ENCODE measurements at places on chromosomes 5 and 9. TPM values are rescaled to one million over a fixed set of nuclear protein-coding genes. Genes with fewer than 3 reads are reported as not detected.

- peaks cover 49% of the 10 kb centered on the region for H3K4me1 ChIP-seq
- H3K27ac ChIP-seq, result no peak overlapping the region
- DNase-seq, result no peak
- H3K36me3 ChIP-seq, result no peaks in the 10 kb centered on the region
Measured at GRCh38 chr5:68378204-68378820, 162.8 kb downstream of the PIK3R1 start.

- no peaks in the 10 kb centered on the region for H3K36me3 ChIP-seq
- no peak overlapping the region for H3K4me3 ChIP-seq
- H3K4me1 ChIP-seq, result no peaks in the 10 kb centered on the region
- no peaks in the 10 kb centered on the region for H3K27me3 ChIP-seq
Measured at GRCh38 chr9:95143591-95144561, 173.6 kb downstream of the FANCC start.

GRCh38 chr9:2419347-2419746 is 202.2 kb upstream of the VLDLR start:
- no peak overlapping the region for H3K27ac ChIP-seq
- H3K36me3 ChIP-seq, result no peaks in the 10 kb centered on the region
- H3K4me3 ChIP-seq, result no peak overlapping the region
- DNase-seq, result no peak
- peaks cover 15% of the 10 kb centered on the region for H3K4me1 ChIP-seq

DNA sequence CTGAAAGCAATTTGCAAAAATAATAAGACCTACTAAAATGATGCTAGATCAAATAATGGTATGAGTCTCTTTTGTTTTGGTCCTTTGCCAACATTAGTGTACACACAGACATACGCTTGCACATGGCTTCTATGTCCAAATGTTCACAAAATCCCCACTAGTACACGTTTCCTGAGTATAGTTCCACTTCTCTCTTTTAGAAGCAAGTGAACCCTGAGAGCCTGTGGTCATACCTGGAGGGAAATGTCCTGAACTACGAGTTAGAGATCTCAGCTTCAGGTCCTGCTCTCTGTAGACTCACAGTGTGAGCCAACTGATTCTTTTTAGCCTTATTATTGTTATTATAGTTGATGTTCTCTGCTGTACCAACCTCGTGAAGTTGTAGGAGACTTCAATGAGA is 47.3 kb upstream of the ACTBL2 start:
- DNase-seq, result no peak
- no peaks in the 10 kb centered on the region for H3K36me3 ChIP-seq
- no peaks in the 10 kb centered on the region for H3K4me1 ChIP-seq
- no peak overlapping the region for H3K4me3 ChIP-seq

- H3K27me3 ChIP-seq, result no peaks in the 10 kb centered on the region
- no peaks in the 10 kb centered on the region for H3K36me3 ChIP-seq
- DNase-seq, result no peak
- peak overlapping the region; percentile 85 for H3K27ac ChIP-seq
- H3K4me1 ChIP-seq, result peaks cover 47% of the 10 kb centered on the region
Measured at GRCh38 chr5:151086905-151087360, 6.1 kb upstream of the TNIP1 start.

GRCh38 chr5:54066433-54066832 is 243.9 kb downstream of the ARL15 start:
- H3K4me3 ChIP-seq, result no peak overlapping the region
- H3K27me3 ChIP-seq, result no peaks in the 10 kb centered on the region
- no peak overlapping the region for H3K27ac ChIP-seq
- no peak for DNase-seq
- peaks cover 4% of the 10 kb centered on the region for H3K36me3 ChIP-seq

The KCNV2 gene
- not detected for total RNA-seq

The SPATA31E1 gene
- total RNA-seq, result not detected

The HEXB gene
- total RNA-seq, result 52.6 TPM

The SLC34A3 gene
- 0.11 TPM for total RNA-seq

The RFX3 gene
- 3.4 TPM for total RNA-seq

The OR1J2 gene
- not detected for total RNA-seq

The FOXD4 gene
- 0.22 TPM for total RNA-seq

Data from esophagus squamous epithelium (tissue), 5 donors.